ENCODE measurements at places on chromosomes 2 and 18. TPM values are rescaled to one million over a fixed set of nuclear protein-coding genes. Genes with fewer than 3 reads are reported as not detected.

- no peak for DNase-seq
Observed at GRCh38 chr2:69571189-69571588, 72.3 kb downstream of the AAK1 start.

GRCh38 chr2:100905132-100905805 lies 85.3 kb downstream of the NPAS2 start:
- DNase-seq, result no peak

- no peak for DNase-seq
Observed at GRCh38 chr2:166170356-166170755, 42.5 kb upstream of the SCN1A start.

- no peak for DNase-seq
Observed at GRCh38 chr2:206112846-206113547, 27.0 kb upstream of the INO80D start.

TBR1 gene
- 0.15 TPM for total RNA-seq

DNA sequence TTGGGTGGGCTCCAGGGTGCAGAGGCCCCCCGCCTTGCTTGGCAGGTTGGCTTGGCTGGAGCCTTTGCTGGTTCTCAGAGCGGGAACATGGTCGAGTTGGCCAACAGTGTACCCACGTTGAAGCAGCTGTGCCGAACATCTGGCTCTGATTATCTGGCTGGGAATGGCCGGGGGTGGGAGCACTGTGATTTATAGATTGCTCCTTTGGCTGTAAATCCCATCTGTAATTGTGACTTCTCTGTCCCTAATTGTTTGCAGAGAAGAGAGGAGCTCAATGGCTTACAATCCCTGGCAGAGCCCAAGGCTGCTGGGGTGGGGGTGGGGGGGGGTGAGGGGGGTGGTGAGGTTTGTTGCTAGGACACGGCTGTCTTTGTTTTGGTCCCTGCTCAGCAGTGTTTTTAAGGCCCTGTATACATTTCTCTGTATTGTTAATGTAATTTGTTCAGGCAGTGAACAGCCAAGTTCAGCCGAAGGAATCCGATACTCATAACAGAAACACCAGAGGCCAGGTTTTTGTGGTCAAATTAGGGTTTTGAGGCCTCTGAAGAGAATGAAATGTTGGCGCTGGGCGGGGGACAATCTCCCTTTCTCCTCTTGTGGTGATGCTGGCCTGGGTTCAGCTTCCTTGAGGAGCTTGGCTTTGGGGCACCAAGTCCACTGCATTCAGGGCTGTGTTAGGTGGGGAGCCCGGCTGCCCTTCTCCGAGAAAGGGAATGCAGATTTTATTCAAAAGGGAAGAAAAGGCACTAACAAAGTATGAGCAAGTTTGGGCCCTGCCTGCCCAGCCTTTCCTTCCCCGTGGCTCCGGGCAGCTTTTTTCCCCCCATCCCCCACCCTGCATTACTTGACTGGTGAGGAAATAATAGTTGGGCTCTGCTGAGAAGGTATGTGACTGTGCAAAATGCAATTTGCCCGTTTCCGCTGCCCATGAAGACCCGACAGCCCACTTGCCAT lies 82.5 kb downstream of the TCF7L1 start:
- no peak for DNase-seq

GRCh38 chr2:206627632-206628031 lies 14.7 kb upstream of the FAM237A start:
- no peak for DNase-seq

- no peak for DNase-seq
Observed at GRCh38 chr2:12333293-12333692, 383.4 kb upstream of the TRIB2 start.

DNA sequence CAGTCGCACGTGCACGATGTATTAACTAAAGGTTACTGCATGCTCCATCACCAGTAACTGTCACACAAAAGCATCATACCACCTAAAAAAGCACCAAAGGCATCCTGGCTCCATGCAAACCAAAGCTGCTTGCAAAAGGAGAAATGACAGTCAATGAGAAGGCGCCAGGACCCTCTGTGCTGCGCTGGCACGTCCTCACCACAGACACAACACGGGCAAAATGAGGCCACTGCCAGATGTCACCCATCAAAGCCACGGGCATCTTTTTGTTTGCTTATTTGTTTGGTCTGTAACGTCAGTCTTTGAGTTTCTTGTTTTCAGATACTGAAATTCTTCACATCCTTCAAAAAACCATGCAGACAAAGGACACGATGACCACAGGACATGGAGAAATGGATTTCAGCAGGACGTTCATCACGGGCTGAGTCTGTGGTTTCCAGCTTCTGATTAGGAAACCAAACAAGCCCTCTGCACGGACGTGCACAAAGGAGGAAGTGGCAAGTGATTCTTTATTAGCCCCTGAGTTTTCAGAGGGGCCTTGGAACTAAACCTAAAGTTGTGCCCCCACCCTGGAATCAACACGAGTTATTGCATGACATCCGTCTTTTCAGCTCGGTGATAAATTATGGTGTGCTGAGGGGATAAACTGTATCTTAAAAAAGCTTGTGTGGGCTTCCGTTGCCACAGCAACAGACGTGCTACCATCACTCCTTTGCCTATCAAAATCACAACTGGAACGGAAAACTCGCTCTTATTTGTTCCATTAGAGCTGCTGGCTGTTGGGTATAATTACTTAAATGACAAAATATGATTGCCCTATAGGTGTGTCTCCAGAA lies 181.8 kb downstream of the EIPR1 start:
- DNase-seq, result peak; percentile 60

GRCh38 chr2:239274391-239275043 lies 126.3 kb downstream of the HDAC4 start:
- DNase-seq, result no peak

SLC1A4 gene
- total RNA-seq, result 120 TPM

DNA sequence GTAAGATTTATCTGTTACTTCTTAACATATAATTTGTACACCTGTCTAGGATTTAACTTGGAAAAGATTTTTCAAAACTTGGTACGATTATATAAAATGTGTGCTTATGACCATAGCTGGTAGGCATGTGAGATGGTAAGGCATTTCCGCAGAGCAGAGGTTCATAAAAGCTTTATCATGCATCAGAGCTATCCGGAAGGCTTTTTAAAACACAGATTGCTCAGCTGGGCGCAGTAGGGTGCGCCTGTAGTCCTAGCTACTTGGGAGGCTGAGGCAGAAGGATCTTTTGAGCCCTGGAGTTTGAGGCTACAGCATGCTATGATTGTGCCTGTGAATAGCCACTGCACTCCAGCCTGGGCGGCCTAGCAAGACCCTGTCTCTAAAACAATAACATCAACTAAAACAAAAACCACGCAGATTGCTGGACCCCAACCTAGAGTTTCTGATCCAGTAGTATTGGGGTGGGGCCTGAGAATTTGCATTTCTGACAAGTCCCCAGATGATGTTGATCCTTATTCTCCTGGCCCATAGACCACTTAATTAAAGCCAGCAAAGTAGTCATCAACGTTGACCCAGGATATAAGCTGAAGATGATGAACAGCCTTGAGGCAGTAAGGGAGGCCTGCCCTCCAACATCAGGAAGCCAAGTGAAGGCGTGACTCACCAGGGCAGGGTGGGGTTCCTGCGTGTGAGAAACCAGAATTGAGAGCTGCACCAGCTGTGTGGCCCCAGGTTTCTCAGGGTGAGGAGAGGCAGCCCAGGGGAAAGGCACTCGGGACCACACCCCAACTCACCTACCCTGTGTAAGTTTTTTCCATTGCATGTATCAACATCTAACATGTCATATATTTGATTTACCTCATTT lies 21.6 kb upstream of the SLC20A1 start:
- no peak for DNase-seq

LCT gene
- 0.19 TPM for total RNA-seq

VAPA gene
- 138 TPM for total RNA-seq

FABP1 gene
- total RNA-seq, result not detected

DNA sequence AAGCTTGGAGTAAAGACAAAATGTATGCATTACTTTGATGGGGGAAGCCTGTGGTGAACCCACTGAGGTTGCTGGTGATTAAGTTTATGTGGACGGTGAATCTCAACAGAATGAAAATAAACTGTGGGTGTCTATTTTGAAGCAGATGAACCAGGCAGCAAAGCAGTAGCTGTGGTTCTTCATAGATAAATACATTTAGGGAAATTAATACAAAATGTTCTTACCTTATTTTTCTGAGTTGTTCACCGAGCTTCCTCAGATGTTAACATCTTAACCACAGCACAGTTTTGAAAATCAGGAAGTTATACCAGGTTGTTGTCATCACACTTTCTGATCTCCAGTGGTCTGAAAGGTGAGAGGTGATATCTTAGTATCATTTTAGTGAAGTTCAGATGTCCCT lies 53.9 kb downstream of the NCK2 start:
- DNase-seq, result no peak

DNA sequence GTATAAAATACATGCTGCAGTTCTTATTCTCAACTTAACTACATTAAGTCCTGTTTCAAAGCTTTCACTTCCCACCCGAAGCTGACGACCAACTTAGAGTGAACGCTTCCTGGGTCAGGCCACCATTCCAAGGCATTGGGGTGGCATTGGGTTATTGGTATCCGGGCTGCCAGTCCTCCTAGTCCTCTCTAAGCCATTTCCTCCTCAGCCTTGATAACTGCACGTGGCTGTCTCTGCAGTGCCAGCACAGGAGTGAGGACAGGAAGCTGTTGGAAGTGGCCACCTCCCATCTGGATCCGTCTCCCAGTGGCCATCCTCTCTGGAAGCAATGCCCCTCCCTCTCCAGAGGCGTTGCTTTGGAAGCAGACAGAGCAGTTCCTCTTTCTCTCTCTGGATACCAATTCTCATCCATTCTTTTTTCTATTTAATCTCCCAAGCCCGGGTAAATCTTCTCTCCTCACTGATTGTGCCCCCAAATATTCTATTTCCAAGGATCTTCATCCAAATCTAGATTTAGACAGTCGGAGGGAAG lies 354.7 kb downstream of the EIPR1 start:
- no peak for DNase-seq

GRHL1 gene
- 1.3 TPM for total RNA-seq

- no peak for DNase-seq
Observed at GRCh38 chr2:11873356-11874154, 127.1 kb downstream of the LPIN1 start.

- DNase-seq, result no peak
Observed at GRCh38 chr2:128413718-128414341, 95.2 kb upstream of the HS6ST1 start.

POU3F3 gene
- total RNA-seq, result not detected

- DNase-seq, result peak; percentile 42
Observed at GRCh38 chr2:104447831-104448434, 406.0 kb upstream of the POU3F3 start.

DNA sequence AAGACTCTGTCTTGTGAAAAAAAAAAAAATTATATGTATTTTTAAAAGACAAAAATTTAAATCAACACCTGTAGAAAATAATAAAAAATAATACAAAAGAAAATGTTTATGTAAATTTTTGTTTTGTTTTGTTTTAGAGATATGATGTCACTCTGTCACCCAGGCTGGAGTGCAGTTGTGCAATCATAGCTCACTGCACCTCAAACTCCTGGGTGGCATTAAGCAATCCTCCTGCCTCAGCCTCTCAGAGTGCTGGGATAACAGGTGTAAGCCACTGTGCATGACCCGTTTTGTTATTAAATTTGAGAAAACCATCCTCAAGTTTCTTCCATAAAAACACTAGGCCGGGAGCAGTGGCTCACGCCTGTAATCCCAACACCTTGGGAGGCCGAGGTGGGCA lies 56.2 kb upstream of the B3GNT7 start:
- DNase-seq, result no peak
